ENCODE measurements at places on chromosomes 7 and 10.

- DNase-seq = no peak
These were observed 163.0 kb downstream of the DNAJB6 start for GRCh38 chr7:157499835-157500153.

DNA sequence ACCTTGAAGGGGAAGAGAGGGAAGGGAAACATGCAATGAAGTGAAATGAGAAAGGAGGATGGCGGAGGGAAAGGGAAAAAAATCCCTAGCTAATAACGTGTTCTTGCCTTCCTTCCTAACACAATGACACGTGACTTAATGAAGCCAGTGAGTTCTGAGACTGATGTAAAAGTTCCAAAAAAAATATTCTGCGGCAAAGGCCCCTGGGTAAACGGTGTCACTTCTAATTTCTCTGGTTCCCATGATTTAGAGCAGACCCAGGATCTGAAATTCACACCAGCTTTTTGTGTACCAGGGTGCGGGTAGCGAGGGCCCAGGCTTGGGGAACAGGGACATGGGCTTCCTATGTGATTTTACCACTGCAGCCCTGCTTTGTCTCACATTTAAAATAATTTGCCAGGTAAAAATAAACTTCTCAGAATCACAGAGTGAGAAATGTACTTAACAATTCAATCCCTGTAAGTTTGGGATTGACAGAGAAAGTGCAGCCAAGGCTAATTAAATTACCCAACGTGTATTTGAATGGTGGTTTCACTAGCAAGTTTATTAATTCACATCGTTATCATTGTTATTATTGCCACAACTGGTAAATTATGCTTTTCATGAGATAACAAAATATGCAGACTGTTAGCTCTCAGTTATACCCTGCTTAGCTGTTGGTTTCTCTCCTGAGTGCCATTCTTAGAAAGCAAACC is 182.4 kb downstream of the SEM1 start:
- DNase-seq = no peak

- no peak for DNase-seq
These were observed 611.9 kb upstream of the FOXK1 start for GRCh38 chr7:4070214-4070613.

DNA sequence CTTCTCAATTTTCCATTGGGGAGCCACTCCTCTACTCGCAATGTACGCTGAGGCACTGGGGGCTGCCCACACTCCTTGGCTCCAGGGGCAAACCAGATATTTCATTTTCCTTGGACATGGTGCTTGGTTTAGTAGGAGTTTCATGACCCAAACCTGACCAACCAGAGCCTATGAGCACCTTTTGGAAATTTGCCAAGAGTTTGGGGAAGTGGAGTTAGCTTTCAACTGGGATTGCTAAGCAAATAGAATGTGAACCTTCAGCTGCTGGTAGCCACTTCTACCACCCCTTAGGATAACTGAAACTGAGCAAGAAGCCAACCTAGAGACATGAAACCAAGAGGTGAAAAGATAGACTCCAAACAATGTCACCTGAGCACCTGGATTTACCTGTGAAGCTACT is 74.9 kb upstream of the COL13A1 start:
- DNase-seq = no peak

DNA sequence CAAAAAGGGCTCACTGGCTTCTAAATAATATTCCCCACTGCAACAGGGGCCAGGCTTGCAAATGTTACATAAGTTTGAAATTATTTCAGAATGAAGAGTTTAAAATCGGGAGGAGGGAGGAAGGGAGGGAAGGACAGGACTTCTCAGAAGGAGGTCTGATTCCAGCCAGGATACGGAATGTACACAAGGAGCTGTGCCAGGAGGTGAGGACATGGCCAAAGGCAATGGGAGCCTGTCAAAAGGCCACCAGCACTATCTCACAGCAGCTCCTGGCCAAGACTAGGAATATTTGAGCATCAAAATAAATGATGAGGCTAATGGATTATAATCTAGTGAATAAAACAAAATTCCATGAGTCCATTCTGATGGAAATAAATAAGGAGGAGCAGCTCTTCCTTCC is 18.6 kb upstream of the DRGX start:
- DNase-seq = no peak

- DNase-seq = no peak
These were observed 6.5 kb downstream of the STAMBPL1 start for GRCh38 chr10:88886557-88886956.

DNA sequence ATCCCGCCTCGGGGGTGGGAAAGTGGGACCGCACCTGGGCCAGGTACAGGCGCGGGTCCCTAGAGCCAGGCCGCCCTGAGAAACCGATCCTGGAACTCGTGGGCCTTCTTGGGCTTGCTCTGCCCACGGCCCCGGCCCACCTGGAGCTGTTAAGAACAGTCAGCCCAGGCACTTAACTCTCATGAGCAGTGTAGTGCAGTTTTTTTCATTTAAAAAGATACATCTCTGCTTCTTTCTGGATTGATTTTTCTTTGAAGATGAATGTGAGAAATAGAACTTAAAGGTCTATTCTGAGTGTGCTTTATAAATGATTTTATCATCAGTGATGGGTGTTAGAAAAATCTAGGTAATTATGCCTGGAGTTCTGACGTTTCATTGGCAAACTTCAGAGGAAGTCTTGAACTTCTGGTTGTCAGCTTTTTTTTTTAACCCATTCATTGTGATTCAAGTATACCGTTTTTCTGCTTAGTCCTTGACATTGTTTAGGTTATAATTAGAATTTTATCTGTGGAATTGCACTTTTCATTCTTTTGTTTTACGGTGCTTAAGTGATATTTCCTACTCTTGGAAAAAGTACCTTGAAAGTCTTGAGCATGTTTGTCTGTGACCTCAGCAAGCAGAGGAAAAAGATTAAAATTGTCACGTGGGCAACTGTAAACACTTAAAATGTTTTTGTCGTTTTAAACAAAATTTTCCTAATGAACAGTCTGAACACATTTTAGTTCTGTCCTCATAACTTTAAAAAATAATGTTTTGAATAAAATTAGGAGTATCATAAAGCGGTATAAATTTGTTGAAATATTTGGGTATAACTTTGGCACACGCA is 906 bp downstream of the CDK1 start:
- DNase-seq = no peak

- no peak for DNase-seq
These were observed 214.3 kb downstream of the WDR37 start for GRCh38 chr10:1270490-1270889.

GRCh38 chr7:90825779-90826178 is 229.7 kb downstream of the CDK14 start:
- DNase-seq = no peak

DNA sequence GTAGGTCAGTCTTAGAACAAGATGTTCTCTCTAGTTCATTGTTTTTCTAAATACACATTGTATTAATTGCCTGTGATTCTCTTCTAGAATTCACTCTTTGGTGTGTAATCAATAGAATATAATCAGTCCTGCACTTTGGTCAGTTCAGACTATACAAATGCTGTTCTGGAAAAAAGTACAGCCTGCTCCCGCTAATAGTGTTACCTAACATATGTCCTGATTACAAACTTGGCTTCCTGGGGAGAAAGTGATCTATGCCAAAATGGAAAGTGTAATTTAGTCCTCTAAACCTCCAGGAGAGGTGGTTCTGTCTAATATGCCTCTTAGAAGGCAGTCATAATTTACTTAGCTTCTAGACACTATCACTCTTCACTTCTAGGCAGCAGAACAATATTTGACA is 215.5 kb downstream of the SEMA3D start:
- DNase-seq = no peak

DNA sequence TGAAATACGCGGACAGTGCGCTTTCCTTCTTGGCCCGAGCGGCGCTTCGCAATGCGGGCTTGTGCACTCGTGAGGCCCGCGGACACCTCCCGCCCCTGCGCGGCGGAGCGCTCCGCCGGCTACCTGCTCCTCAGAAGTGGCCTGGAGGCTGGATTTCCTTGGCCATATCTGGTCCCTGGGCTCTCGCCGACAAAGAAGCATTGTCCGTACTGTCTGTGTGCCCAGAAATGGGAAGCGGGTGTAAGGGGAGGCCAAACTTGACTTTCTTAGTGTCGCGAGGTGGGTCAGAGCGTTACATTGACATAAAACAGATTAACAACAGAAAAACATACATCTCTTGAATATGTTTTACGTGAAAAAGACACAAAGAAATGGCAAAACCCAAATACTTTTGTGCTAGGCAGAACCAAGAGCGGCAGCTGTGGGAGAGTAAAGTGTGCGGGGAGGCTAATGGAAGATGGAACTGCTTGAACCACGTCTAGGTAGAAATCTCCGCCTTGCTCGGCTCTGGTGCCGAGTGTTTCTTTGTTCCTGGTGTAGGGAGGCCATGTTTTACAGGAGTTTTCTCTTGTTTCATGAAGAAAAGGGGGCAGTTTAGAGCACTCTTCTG is 1.4 kb downstream of the LANCL2 start:
- no peak for DNase-seq

DNA sequence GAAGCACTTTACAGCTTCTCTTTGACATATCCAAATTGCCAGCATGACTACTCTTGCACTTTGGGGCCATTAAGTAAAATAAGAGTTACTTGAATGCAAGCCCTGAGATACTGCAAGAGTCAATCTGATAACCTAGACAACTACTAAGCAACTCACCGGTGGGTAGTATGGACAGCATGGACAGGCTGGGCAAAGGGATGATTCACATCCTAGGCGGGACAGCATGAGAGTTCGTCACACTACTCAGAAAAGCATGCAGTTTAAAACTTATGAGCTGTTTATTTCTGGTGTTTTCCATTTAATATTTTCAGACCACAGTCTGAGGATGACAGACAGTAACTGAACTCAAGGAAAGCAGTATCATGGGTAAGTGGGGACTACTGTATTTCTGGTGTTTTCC is 84.0 kb downstream of the ORC5 start:
- DNase-seq = no peak

DNA sequence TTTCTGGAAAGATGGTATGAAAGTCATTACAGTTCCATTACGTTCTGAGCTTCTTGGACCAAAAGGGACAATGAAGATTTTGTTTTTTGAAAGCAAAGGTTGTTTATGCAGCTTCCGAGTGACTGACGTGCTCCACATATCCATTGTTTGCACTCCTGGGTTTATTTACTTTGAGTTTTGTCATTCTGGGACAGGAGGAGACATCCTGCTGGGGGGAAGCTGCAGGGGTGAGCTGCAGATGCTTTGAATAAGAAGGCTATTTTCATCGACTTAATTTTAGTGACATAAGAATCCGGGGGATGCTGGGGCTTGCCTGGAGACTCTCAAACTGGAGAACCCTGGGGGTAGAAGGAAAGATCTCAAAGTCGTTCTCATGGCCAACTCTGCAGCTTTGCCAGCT is 12.7 kb upstream of the SFMBT2 start:
- DNase-seq = no peak

DNA sequence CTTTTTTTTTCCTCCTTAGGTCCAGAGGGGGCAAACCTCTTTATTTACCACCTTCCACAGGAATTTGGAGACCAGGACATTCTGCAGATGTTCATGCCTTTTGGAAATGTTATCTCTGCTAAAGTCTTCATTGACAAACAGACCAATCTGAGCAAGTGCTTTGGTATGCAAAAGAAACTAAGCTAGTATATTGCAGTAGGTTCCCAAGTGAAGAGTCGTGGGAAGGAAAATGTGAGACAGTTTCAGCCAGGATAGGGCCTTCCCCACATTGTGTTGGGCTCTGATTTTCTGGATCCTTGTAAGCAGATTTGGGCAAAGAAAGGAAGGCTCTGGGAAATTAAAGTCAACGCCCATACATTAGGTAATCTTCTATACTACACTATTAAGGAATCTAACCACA is 285.6 kb downstream of the USP6NL start:
- DNase-seq = no peak

GRCh38 chr10:104259999-104260774 is 5.5 kb downstream of the GSTO1 start:
- no peak for DNase-seq

DNA sequence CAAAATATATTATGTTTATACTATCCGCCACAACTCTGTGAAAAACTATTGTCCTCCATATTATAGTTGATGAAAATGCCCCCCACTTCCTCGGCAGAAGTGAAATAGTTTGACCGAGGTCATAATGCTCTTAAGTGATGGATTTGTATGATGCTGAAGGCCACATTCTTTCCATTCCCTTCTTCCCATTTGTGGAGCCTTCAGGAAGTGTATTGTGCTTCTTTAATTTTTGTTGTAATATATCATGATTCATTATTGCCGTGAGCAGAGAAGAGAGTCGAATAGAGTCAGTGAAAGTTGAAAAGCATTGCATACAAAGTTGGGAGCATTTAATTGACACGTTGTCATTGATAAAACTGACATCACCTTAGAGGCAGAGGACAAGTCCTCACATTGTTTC is 460.3 kb downstream of the SUGCT start:
- no peak for DNase-seq

DNA sequence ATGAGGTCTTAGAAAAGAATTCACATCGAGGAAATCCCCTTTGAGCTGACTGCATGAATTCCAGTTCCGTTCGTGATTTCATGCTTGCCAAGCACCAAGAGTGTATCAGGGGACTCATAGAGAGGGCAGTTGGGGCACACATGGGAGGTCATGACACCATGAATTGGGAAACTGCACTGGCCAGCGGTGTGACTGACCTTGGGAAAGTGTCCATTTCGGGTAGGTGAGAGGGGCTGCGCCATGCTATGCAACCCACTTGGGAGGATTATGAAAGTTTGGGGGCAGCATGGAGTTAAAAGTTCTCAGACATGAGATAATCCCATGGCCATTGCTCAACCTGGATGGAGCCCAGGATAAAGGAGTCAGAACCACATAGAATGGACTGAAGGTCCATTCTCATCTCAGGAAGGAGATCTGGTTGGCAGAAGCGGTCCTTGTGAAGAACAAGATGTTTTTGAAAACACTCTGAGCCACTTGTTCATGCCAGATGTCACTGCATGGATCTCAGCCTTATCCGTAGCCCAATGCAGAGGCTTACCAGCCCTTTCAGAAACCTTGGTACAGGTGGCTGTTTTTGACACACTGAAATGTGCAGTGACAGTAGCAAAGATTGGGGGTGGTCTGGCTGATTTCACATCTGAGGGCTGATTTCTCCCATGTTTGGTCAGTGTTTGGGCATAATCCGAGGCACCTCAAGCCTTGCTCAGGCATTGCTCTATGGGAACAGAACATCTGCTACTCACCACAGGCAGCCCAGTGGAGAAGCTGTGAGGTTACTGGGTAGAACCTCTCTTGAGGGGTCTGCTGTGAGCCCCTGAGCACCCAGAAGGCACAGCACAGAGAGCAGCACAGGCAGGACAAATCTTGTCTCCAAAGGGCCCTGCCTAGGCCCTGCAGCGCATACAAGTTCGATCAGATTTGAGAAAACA is 252.3 kb downstream of the CXCL12 start:
- no peak for DNase-seq

GRCh38 chr10:10794791-10795191 is 222.9 kb upstream of the CELF2 start:
- no peak for DNase-seq

- no peak for DNase-seq
These were observed 13.8 kb upstream of the PAX2 start for GRCh38 chr10:100731407-100732240.

DNA sequence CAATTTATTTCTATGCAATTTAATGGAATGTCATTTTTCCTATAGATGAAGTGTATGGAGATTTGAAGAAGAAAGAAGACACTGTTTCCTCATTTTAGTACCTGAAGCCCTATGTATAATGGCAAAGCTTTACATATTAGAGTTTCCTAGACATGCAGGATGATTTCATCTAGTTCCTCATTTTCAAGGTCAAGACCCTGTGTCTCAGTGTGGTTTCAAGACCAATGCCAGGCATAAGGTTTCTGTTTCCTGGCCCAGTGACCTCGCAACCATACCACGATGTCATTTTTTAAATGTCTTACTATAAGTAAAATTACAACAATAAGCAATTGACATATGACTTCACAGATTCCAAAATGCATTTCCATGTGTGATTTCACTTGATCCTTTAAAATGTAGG is 336.5 kb upstream of the PRKCQ start:
- DNase-seq = no peak

Data from activated CD4-positive, alpha-beta T cell treated with anti-CD3 and anti-CD28 coated beads, Interleukin-2, amount 50 U/mL, for 24 hours (primary cell).